DMS79 (cell line): ENCODE measurements at places on chromosomes 4 and X.

- no peak for DNase-seq
Observed at GRCh38 chr4:24179201-24179840, 289.5 kb upstream of the PPARGC1A start.

DNA sequence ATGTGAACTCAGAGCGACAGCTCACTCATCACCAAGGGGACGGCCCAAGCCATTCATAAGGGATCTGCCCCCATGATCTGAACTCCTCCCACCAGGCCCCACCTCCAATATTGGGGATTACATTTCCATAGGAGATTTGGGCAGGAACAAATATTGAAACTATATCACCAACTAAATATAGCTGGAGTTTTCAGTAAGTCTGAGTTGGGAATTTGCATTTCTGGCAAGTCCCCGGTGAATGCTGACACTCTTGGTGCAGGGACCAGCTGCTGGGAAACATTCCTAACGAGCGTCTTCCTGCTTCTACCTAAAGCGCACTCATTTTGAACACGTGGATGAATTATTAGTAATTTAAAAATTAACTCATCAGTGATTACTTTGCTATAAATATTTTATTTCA is 13.2 kb downstream of the CLDN34 start:
- no peak for DNase-seq

GRCh38 chr4:155241225-155241624 is 32.8 kb downstream of the NPY2R start:
- DNase-seq = no peak

DNA sequence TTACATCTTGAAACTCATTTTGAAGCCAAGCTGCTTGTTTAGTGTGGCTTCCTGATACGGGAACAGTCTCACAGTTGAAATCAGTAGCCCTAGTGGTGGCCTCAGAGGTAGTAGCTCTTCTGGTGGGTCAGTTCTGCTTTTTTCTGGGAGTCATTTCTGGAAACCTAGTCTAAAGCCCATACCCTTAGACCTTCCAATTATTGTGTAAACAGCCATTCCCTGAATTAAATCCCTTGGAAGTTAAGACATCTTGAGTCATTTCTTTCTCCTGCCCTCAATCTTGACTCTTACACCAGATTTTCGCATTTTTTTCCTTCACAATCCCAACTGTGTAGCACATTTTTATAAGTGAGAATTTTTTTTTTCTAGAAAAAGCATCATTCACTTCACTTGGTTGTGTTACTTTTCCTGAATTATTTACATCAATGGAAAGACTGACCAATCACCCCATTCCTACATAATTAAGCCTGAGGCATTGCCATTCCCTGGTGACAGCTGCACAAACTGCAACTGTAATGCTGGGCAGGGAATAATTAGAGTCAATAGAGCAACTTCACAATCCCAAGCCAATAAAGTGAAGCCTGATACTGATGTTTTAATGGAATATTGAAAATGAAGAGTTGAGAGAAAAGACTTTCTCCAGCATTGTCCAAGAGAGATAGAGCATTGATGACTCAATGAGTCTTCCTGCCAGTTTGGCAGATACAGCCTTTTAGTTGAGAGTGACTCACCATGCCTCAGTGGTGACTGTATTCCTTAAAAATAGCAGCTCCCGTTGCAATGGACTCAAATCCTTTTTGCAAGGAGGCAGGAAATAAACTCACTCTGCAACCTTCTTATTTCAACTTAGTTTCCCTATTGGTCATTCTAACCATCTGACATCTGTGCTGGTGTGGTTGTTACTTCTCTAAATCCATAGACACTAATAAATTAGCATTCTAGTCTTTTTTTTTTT is 13.0 kb upstream of the SEPSECS start:
- no peak for DNase-seq

GRCh38 chrX:67726018-67726417 is 182.2 kb downstream of the AR start:
- DNase-seq = no peak

DNA sequence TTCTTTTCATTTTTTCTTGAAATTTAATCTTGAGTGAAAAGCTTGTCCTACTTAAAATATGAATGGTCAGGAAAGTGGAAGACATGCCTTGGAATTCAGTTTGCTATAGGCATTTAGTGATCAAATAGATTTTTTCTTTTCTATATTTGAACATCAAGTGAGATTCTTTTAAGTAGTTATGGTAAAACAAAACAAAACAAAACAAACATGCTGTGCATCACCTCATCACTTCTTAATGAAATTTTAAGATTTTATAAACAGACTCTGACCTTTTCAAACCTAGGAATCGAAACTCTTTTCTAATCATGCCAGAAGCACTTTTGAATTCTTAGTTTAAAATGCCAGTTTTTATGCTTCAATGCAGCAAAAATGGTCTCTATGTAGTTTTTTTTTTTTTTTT is 62.8 kb downstream of the CNKSR2 start:
- DNase-seq = no peak

GRCh38 chrX:108132034-108132433 is 40.5 kb downstream of the ATG4A start:
- DNase-seq = no peak

DNA sequence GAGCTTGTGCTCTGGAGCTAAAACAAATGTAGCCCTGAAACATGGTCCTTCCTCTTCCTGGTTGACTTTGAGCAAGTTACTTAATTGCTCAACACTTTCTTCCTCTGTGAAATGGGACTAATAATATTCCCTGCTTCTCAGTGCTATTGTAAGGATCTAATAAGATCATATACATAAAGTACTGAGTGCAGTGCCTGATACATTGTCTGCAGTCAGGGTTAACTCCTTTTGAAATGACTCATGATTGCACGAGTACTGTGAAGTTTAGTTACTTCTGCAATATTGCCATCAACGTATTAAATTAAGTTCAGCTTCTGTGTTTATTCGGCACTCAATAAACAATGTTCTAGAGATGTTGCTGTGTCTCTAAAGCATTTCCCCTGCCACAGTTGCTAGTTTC is 91.8 kb upstream of the HPRT1 start:
- no peak for DNase-seq

DNA sequence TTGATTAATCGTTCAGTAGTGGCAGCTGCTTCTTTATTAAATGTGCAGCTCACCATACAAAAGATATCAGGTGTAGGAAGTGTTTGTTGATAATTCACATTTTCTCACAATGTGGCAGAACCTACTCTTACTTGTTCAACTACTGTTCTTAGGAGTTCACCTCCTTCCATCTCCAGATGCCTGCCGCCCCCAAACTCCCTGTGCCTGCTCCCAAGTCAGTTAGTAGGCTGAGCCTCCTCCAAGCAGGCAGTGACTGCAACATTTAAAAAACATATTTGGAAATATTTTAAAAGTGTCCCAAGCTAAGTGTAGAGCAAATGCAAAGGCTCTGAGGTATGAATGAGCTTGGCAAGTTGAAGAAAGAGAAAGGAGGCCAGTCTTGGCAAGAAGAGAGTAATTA is 100.2 kb downstream of the AFF2 start:
- DNase-seq = no peak
